AG08396 (cell line): ENCODE measurements at places on chromosomes 5 and 9.

DNA sequence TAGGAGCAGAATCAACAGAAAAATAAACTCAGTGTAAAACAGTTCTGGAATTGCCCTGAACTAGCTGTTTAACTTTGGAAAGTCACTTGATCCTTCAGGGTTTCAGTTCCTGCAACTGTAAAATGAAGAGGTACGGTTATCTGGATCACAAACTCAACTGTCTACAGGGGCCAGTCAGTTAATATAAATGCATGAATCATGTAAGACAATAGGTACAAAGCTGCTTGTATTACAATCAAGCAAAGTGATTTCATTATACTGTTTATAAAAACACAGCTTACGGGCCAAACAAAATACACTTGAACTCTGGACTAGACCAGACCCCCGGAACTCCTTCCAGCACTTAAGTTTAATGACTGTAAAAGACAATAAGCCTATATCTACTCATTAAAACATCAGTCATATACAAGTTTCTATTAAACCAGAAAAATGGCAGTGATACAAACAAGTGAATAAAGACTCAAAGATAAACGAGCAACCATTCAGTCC, 73.0 kb downstream of the MRPS27 start:
- DNase-seq = no peak

DNA sequence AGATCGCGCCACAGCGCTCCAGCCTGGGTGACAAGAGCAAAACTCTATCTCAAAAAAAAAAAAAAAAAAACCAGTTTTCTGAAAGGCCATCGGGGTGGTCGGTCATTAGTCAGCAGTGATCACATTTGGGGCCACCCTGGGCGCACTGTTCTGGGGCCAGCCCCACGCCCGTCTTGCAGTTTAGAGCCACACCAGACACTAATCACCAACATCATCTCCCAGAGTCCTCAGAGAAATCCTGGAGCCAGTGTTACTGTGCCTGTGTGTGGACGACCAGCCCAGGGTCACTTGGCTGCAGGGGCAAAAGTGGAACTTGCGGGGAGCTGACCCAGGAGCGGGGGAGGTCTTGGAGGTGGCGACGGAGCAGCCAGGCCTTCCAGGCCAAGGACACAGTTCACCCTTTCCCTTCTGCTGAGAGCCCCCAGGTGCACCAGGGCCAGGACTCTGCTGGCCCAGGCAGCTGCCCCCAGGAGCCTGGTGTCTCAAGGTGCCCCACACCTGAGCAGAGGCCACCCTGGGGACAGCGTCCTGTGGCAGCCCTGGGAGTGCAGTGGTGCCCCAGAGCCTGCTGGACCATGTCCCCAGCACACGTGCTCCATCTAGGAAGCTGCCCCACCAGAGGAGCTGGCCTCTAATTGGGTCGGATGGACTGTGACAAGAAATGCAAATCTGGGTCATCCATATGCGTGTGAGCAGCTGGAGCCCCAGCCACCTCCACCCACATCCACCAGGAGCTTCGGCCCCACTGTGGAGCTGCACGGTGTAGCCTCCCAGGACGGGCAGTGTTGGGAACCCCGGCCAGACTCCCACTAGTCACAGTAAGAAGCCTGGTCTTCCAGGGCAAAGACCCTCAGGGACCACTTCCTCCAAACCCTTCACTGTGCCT, 51.1 kb downstream of the NEK6 start:
- no peak for DNase-seq

DNA sequence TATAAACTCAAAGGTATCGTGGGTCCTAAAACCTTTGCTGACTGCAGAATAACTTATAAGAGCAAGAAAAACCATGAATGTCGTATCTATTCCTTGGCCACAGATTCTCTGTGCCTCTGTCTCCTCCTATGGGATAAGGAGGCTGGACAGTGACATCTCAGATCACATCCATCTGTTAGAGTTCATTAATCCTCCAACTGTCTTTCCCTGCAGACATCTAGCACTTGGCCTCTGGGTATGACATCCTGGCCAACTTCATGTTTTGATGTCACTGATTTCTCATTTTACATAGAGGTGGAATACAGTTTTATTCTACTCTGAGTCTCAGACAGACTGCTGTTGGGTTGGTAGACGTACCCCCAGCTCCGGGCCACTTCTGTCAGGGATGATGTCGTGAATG, 86.2 kb downstream of the OTULIN start:
- no peak for DNase-seq

DNA sequence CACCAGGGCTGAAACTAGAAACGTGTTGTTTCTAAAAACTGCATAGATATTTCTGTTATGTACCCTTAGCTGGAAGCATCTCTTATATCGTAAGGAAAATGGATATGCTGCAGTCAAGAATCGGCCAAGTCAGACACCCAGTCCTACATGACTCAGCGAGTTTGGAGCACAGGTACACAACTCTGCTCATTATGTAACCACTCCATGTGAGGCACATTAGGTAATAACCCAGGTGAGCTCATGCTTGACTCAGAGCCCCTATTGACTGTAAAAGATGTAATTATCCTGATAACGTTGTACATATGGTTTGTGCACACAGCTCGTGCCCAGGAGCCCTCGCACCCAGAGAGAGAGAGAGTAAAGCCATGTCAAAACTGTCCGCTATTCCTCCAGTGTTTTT, 593.7 kb upstream of the ACO1 start:
- DNase-seq = no peak

DNA sequence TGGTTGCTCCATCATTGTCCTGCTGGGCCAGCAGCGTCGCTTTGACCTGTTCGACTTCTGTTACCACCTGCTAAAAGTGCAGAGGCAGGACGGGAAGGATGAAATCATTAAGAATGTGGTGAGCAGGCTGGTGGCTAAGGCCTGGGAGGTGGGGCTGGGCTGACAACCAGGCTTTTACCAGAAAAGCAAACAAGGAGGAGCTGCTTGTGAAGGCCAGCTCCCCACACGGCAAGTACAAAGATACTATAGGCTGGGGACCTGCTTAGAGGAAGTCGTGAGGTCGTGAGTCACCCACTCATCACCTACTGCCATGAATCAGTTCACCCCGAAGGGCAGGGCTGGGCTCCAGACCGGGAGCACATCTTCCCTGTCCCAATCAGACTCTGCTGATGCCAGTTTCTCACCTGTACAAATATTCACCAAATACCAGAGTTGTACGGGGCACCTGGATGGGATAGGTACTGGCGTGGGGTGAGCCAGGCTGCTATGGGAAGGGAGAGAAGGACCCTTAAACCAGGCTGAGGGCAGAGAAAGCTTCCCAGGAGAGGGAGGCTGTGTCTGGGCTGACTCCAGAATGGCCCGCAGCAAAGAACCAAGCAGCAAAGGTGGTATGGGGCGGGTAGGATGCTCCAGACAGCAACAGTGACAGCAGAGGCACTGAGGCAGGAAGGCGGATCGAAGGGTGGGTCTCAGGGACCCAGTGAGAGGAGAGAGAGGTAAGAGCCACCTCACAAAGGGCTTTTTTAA, 69.3 kb upstream of the NIPAL4 start:
- peak; percentile 80 for DNase-seq

- DNase-seq = no peak
Observed at GRCh38 chr5:151902215-151902614, 22.4 kb downstream of the GLRA1 start.

DNA sequence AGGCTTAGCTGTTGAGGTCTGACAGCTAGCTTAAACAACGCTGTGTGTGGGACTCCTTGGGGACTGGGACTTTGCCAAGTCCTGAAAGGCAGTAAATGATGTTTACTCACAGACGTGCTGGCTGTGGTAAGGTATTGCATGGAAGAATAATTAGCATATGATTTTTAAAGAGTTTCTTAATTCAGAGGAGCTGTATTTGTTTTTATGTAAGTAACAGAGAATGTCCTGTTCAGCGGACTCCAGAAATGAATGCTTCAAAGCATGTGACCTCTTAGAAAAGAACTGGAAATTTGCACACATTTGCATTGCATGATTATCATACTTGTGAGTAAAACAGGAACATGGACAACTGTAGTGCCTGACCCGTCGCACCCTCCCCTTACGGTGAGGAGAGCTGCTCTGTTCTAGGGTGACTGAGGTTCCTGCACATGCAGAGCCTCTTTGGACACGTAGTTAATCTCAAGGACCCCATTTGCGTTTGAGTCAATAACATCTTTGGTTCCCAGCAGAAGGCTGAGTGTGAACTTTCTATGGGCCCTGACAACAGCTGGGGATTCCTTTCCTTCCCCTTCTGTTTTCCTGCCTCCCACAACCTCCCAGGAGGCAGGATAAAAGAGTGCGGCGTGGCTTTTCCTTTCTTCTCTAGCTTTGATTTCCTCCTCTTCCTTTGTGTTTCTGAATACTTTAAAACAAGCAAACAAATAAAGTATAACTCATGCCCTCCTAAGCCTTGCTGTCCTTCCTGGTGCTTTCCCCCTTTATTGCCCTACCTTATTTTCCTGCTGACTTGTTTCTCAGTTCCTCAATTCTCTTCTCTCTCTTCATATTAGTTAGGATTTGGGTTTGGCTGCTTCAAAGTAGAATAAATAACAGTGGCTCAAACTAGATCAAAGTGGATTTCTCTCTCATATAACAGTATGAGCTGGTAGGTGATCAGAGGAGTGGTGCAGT, 157.2 kb upstream of the CD180 start:
- no peak for DNase-seq

DNA sequence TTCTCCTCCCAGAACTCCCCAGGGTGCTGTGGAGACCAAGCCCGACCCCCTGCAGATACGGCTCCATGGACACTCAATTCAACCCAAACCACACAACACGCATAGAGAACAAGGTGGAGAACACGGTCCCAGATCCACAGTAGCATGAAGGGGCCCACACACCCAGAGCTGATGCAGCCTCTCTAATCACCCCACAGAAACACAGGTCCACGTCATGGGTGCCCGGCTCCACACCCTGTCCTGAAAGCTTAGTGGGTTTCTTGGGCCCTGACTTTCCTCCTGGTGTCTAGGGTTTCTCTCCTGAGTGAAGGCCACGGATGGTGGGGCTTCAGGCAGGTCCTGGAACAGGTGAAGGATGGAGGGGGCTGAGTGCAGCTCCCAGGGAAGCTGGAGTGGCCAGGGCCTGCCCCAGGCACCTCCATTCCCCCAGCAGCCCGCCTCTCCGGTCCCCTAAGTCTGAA, 1.5 kb upstream of the SLC23A1 start:
- DNase-seq = no peak

GRCh38 chr5:7474821-7475403, 79.0 kb downstream of the ADCY2 start:
- DNase-seq = no peak

- peak; percentile 35 for DNase-seq
Observed at GRCh38 chr5:143442385-143442784, 38.9 kb upstream of the NR3C1 start.

DNA sequence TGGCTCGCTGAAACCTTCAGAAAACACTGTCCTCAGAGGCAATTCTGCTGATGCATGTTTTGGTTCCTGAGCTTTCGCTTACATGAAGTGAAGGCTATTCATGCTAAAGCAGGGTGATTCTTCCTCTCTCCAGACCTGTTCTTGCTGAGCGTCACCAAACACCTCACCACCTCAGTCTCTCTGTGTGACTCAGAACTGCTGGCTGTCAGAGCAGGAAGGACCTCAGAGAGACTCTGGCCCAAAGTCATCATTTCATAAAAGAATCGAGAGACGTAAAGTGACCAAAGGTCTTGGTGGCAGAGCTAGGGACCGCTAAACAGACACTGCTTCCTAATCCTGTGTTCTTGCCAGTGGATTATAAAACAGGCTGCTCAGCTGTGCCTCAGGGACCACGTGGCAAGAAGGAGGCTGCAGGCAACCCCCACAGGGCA, 73.8 kb downstream of the LHFPL2 start:
- DNase-seq = no peak

DNA sequence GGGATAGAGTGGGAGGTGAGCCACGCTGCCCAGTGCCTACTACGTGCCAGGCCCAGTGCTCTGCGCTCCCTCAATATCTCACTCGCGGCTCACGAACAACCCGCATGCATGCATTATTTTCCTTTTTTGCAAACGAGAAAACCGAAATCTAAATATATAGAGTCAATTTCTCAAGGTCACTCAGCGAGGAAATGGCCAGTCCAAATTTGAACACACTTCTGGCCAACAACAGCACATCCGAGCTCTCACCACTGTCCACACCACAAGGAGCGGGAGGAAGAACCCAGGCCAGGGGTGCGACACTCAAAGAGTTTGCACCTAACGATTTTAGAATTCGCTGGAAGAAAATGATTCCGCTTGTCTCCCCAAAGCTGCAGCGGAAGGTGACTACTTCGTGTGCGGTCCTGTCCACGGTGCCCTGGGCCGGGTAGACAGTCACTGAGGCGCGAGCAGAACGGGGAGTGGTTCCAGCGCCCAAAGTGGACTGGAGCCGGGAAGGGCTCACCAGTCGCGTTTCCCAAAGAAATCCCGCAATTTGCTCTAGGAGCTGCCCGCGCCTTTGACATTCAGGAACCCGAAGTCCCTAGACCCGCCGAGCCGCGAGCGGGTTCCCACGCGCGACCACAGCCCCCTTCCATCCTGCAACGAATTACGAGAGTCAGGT, 1.1 kb upstream of the TLX3 start:
- no peak for DNase-seq

DNA sequence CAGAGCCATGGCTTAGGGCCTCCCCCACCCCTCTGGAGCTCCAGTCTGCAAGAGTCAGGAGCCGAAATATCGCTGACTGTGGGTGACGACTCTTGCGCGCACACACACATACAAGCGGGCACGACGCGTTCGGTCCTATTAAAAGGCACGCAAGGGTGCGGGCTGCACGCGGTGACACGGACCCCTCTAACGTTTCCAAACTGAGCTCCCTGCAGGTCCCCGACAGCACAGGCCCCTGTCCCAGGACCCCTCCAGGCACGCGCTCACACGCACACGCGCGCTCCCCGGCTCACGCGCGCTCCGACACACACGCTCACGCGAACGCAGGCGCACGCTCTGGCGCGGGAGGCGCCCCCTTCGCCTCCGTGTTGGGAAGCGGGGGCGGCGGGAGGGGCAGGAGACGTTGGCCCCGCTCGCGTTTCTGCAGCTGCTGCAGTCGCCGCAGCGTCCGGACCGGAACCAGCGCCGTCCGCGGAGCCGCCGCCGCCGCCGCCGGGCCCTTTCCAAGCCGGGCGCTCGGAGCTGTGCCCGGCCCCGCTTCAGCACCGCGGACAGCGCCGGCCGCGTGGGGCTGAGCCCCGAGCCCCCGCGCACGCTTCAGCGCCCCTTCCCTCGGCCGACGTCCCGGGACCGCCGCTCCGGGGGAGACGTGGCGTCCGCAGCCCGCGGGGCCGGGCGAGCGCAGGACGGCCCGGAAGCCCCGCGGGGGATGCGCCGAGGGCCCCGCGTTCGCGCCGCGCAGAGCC, at the start of gene GRIN1:
Gene GRIN1 (plus strand): TSS at position 433 of the 746 bp plus-strand sequence. CDS start 333 bp downstream, outside the sequence.
- peak; percentile 80 for DNase-seq

GRCh38 chr5:15902066-15902465, 277.5 kb downstream of the MARCHF11 start:
- no peak for DNase-seq

DNA sequence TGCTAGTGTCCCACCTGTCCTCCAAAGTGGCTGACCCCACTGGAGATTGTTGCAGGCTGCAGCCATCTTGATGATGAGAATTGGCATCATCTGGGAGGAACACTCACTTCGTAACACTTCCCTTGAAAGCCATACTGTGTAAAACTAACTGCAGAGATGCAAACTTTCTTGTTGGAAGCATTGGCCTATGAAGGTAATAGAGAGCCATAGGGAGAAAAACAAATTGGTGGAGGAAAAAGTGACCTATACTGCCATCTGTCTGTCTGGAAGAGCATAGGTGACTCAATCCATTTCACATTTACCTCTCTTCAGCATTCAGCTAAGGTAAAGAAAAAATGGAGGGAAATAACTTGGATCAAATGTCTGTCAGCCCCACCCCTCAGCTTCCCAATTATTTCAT, 473.4 kb downstream of the NTRK2 start:
- DNase-seq = no peak

- peak; percentile 13 for DNase-seq
Observed at GRCh38 chr5:60810438-60811085, 33.5 kb downstream of the ELOVL7 start.

- no peak for DNase-seq
Observed at GRCh38 chr5:107469064-107469463, 201.7 kb downstream of the EFNA5 start.
